Kasumi-1 (cell line): ENCODE measurements at places on chromosomes 7 and 10.

DNA sequence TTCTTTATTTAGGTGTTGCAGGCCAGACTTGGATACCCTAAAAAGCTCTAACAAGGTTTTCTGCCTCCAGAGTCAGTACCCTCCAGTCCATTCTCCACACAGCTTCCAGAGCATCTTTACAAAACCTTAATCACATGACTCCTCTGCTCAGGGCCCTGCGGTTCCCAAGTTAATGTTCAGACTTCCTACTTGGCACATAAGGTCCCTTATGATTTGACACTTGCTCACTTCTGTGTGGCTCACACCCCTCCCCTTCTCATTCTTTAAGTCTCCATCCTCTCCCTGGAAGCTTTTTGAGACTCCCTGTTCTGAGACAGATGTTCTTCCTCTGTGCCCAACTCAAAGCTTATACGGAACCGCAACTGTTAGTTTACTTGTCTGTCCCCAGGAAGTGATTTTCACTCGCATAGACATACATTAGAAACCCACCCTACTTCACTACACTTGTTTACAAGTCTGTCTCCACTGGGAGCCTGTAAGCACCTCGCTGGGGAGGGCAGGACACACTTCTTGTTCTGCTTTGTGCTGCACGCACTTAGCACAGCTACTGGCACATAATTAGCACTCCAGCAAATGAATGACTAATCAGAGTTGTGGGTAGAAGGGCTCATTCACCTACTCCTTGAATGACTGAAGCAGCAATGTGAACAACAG lies 154.3 kb upstream of the LAMB4 start:
- peak; percentile 22 for DNase-seq

- DNase-seq, result no peak
Measured at GRCh38 chr7:65462148-65462716, 88.6 kb downstream of the ZNF92 start.

DNA sequence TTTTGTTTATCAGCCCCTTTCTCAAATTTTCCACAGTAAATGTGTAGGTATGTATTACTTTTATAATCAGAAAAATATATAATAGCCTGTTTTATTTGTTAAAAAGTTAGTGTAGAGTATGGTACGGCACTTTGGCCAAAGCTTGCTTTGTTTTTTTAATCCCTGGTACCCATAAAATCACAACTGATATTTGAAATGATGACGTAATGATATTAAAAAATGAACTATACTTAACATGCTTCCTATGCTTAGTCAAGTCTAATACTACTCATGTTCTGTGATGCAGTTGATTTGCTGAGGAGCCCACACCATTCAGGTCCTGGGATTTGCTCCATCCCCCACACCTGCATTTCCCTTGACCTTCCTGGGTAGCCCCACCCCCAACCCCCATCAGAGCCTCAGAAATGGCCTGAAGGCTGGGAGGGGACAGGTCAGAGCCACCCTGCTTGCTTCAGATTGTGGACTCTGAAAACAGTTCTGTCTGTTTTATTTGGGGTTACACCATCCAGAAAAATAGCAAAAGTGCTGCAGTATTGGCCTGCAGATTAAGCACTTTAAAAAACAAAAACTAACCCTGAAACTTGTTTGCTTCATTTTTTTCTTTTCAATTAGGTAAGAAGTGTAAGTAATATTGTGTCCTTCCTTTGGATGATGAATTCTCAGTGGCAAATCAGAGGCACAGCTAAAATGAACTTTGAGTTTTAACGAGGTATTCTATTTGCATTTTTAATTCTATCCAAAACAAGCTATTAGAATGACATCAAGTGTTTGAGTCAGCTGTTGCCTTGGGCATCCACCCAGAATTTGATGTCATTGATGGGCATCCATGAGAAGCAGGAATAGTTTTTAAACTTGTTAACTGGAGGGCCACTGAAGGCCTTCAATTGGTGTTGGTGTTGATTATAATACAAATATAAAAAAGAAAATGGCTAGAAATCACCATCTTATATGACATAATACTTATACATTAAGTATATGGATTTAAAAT lies 23.3 kb downstream of the PLCE1 start:
- no peak for DNase-seq

- DNase-seq, result no peak
Measured at GRCh38 chr10:13100349-13101294, 659 bp downstream of the OPTN start.

DNA sequence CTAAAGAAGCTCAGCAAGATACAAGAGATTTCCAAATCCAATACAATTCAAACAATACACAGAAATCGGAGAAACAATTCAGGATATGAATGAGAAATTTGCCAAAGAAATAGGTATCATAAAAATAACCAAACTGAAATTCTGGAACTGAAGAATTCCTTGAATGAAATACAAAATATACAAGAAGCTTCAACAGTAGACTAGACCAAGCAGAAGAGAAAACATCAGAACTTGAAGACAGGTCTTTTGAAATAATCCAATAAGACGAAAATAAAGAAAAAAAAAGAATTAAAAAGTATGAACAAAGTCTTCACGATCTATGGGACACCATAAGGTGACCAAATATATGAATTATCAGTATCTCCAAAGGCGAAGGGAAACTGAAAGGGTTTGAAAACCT lies 2.8 kb upstream of the IFIT2 start:
- DNase-seq, result no peak

GRCh38 chr10:26800468-26800867 lies 60.3 kb downstream of the ABI1 start:
- no peak for DNase-seq

- no peak for DNase-seq
Measured at GRCh38 chr7:7672545-7673239, 32.1 kb downstream of the UMAD1 start.

DNA sequence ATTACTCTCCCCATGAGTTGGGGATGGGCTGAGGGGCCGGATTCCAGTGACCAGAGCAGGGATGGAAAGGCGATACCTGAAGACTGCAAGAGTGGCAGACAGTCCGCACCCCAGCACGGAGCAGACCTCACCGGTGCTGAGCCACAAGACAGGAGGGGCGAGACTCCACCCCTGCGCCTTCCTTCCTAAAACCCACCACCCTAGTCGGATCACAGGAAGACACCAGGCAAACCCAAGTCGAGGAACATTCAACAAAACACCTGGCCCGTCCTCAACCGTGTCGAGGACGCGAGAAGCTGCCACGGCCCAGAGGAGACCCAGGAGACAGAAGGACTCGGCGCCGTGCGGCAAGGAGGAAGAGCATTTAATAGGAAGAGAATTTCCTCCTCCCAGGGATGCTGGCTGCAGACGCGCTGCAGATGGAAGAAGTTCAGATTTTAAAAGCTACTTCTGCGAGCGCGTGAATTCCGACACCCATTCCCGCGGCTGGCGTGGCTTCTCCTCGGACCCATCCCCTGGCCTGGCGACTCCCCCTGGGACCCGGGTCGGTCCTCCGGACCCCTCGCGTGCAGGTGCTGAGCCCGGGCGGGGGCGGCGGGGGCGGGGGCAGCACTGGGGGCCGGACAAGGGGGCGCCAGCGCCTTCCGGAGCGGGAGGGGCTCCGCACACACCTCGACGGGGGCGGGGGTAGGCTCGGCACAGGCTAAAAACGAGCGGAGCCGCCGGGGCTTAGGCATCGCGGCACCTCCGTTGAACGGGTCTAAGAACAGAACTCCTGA lies 563 bp upstream of the UTF1 start:
- no peak for DNase-seq

DNA sequence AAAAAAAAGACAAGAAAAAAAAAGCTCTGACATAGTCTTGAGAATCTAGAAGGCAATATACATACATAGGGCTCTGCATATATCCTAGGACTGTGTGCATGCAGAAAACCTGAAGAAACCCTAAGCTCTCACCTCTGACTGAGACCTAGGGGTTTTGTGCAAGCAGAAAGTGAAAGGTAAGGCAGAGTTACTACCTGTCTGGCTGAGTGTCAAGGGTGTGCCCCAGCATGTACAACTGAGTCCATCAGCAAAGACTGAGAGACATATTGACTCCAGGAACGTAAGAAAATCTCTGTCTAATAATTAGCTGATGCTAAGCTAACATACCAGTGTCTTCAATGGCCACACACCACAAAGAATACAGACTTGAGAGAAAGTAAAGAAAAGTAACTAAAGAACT lies 16.3 kb upstream of the HNRNPH3 start:
- DNase-seq, result no peak

- no peak for DNase-seq
Measured at GRCh38 chr7:108004220-108005142, 1.5 kb upstream of the LAMB1 start.

DNA sequence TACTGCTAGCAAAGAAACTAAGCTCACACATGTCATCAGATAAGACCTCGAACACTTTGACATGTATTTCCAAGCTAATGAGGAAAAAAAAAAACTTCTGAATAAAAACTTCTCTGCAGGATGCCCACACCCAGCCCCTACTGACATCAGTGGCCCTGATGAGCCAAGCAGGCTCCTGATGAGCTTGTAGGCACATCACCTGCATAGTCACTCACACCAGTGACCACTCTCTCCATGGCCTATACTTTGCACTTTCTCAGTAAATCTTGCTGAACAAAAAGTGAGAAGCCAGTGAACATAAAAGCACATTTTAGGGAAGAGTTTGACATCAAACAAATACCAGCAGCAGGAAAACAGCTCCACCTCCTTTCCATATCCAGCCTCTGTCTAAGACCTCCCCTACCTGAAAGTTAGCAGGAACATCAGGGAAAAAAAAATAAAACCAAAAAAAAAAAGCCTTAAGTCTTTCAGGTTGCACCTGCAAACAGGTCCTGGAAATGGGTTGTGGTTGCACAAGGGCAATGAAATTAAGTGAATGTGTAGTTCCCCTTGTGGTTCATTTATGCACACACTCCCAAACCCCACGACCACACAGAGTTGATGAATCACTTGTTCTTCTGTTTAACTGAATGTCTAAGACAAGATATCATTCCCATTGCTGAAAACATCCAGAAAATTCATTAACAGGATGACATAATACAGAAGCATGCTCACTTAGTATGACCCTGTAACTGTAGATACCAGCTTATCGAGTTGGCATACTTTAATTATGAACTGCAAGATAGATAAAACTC lies 205.2 kb upstream of the PDE1C start:
- peak; percentile 9 for DNase-seq

- no peak for DNase-seq
Measured at GRCh38 chr7:64884085-64884912, 18.8 kb upstream of the ZNF273 start.

DNA sequence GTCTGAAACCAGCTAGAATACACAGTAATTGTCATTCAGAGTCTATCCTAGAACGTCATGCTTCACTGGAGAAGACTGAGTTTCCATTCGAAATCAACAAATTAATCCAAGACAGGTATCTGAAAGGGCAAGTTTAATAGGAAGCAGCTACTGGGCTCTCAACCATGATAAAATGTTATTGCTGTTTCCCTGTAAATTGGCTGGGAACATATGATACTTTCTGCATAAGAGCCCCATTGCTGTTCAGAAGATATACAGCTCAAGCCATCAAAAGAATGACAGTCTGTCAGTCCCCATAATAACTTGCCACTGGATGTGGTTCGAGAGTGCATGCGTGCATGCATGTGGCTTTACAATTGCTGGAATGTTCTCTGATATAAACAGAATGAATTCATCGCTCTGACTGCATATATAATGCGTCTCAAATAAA lies 129.0 kb downstream of the HIBADH start:
- DNase-seq, result no peak

GRCh38 chr10:124903111-124903510 lies 38.8 kb upstream of the ZRANB1 start:
- no peak for DNase-seq

- no peak for DNase-seq
Measured at GRCh38 chr10:3902054-3902808, 117.2 kb upstream of the KLF6 start.

DNA sequence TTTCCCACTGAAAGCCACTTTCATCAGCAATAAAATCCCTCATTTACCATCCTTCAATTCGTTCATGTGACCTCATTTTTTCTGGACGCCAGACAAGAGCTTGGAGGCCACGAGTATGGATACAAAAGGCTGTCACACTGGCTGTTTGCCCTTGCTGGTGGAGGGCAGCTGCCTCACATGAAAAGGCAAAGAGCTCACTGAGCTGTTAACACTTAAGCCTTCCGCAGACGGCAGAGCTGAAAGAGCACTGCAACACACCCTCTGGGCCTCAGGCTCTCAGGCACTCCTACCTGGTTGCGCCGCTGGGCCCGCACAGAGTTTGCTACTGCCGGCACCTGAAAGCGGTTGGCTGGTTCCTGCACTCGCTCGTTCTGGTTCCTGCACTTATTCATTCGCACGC lies 193.5 kb downstream of the CFTR start:
- DNase-seq, result no peak

- no peak for DNase-seq
Measured at GRCh38 chr10:69878038-69878437, 76.3 kb downstream of the COL13A1 start.

DNA sequence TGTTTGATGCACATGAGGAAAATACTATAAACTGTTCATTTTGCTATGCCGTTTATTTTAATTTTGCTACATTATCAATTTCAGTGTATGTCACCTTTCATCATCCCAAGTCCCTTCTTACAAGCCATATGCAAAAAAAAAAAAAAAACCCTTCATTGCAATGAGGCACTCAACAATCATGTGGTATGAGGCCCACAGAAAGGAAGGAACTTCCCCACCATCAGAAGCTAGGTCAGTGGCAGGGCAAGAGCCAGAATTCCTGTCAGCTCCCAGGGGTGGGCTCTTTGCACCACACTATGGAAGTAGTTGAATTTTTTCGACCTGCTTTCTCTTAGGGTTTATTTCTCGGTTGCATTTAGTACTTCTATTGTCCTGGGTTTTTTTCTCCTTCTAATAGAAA lies 75.4 kb downstream of the NOC3L start:
- DNase-seq, result no peak

DNA sequence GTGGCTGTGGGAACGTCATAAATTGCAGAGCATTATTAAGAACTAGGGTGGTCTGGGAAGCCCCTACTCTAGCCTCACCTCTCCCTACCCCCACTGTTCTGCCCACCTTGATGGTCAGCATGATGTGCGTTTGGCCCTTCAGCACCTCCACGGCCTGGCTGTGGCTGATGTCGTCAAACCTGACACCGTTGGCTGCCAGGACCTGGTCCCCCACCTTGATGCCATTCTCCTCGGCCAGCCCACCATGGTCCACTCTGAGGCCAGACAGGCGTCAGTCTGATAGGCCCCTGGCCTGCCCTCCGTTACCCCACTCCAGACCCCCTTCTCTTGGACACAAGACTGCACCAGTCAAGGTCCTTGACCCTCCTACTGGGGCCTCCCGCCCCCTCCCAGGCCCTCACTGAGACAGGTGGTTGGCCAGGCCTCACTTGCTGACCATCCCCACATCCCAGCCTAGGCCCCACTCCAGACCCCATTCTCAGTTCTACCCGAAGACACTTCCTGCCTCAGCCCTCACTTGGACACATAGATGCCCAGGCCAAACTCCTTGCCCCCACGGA lies 9.2 kb downstream of the PDZD7 start:
- no peak for DNase-seq

- DNase-seq, result no peak
Measured at GRCh38 chr7:155931396-155932085, 119.3 kb upstream of the SHH start.

DNA sequence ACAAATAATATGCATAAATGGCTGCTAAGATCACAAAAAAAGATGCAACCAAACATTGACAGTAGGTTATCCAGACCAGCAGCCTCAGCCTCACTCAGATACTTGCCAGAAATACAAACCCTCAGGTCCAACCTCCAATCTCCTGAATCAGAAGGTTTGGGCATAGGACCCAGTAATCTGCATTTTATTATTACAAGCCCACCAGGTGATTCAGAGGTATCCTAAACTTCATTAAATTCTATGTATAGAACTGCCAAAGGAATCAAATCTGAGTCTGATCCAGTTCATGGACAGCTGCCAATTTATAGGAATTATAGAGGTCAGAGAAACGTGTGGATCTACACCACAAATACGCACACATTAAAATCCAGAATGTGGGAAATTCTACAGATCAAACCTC lies 41.3 kb downstream of the ZNF438 start:
- no peak for DNase-seq
